HuH-7.5 (cell line): ENCODE measurements at places on chromosomes 4 and X.

GRCh38 chr4:15002659-15003400, 549 bp downstream of the CPEB2 start:
- peak; percentile 66 for DNase-seq

DNA sequence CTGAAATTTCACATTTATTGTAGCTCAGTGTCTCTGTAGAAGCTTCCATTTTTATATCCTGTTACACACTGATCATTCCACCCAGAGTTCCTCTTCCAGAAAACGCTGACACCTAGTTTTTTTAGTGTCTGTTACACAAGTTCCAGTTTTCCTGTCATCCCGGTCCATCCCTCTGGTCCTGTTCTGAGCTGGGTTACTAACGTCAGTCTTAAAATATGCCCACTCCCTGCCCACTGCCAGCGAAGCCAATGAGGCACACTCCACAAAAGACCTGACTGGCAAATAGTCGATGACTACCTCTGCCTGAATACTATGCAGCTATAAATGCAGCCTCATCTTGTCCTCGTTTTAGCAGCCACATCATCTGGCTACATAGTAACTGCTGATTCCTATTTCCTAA, 30.9 kb upstream of the DDX3X start:
- DNase-seq, result no peak

DNA sequence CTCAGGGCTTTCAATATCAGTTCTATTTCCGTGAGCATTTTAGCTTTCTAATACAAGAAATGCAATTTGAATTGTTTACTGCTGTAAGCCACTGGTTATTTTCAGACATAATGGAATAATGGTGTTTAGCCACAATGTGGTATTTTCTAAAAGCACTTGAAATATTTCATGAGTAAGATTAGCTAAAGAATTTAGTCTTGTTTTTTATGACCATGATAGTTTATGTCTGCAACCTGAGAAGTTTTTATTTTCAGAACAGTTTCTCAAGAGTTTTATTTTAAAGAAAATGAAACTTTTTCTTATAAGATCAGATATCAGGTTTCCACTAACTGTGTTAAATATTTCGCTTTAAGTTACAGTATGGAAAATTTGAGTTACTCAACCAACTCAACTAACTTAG, 60.2 kb downstream of the SLIT2 start:
- no peak for DNase-seq

DNA sequence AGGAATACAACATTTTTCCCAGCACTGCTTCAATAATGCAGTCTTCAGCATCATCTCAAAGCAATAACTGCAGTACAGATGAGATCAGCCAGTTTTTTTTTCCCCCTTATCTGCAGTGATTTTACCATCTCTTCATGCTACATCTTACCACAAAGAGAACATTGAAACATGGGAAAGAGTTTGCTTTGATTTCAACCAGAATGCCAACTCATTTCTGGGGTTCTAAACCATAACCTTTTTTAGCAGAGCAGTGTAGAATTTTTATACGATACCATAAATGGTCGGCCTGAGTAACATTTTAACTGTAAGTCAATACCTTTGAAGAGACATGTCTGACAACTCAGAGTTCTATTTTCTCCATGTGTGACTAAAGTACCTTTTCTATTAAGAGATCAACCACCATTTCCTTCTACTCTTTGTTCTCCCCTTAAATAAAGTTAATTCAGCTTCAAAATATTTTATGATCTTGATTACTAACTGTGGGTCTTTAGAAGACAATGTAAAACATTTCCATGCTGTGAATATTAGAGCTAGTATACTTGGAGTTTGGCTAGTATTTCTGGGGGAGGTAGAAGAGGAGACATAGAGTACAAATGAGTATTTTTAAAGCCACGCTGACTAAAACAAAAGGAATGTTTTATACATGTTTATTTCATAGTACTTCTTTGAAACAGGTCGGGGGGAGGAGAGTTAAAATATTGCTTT, 69.1 kb downstream of the TET2 start:
- DNase-seq, result no peak

GRCh38 chr4:189823591-189823990, 117.1 kb upstream of the FRG1 start:
- no peak for DNase-seq

- no peak for DNase-seq
These were observed 31.0 kb downstream of the RAB40A start for GRCh38 chrX:103488332-103488731.

GRCh38 chrX:9336456-9336855, 128.4 kb upstream of the TBL1X start:
- no peak for DNase-seq

- DNase-seq, result no peak
These were observed 11.3 kb upstream of the SLC2A9 start for GRCh38 chr4:10032625-10033024.

DNA sequence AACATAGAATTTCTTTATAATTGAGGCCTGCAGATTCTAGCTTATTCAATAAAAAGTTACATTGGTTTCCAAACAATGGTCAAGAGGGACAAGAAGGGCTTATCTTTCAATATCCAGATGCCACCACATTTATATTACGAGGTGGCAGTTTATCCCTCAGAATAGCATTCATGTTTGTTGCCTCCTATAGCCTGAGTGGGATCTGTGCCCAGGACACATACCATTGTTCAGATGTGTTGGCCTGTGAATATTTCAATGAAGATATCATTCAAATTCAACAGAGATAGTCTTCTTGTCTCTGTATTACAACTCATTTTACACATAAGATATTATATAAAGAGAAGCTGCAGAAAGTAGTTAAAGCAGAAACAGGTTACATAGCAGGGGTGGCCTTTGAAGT, 20.5 kb downstream of the GLRB start:
- DNase-seq, result no peak

DNA sequence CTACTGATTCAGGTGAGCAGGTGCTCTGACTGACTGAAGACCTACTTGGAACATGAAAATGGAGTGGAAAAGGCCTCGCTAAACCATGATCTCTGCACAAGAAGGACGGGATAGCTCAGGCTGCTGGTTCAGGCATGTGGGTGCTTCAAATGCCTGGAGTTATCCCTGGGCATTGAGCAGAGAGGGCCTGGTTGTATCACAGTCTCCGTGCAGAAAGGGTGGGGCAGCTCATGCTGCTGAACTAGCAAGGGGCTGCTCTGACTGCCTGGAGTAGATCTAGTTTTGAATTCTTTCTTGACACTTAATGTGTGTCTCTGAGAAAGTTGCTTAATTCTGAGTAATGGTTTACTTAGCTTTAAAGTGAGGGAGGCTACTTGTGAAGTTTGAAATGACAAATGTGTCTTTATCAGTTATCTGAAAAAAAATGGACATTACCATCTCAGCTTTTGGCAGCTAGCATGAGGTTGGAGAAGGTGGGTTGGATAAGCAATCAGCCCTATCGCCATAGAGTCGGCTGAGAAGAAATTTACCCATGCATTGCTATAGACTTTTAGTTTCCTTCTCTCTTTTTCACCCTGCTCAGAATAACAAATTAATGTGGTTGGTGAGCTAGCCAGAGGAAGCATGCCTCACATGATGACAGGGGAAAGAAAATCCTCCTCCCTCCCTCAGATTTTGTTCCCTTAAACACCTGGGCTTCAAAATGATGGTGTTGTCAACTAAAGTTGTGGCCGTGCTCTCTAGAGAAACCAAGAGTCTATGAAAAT, 832.4 kb downstream of the STIM2 start:
- no peak for DNase-seq

DNA sequence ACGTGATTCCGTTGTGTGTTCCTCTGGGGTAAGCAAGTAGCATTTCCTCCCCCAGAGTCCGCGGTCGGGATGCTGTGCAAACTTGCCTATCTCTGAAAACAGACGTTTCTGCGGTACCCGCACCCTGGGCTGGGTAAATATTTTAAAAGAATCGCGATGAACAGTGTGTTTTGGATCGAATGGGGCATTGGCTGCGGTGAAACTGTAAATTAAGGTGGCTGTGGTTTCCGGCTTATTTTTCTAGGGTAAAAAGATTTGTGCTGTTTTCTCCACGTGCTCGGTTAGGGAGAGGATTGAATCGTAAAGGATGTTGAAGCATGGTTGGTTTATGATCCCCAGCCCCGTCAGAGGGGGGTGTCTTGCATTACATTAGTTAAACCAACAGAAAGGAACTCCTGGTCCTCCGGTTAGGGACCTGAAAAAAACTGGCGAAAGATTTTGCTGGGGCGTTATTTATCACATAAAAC, 1.2 kb downstream of the HHIP start:
- DNase-seq, result no peak

DNA sequence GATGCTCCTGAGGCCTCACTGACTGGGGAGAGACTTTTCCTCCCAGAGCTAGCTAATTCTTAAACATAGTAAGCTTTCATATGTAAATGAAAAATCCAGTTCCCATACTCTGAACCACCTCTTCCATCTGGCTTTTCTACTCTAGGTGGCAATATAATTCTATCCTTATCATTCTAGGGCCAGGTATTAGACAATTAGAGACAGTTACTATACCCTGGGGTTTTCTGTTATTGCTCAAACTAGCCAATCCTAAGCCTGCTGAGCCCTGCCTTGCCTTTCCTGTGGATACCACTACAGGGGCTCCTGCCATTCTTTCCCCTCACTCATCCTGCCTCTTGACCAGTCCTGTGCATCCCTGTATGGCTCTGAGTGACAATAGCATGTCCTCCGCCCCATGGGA, 552.0 kb downstream of the STIM2 start:
- DNase-seq, result no peak

GRCh38 chr4:47942081-47942819, 27.9 kb upstream of the NFXL1 start:
- DNase-seq, result no peak

DNA sequence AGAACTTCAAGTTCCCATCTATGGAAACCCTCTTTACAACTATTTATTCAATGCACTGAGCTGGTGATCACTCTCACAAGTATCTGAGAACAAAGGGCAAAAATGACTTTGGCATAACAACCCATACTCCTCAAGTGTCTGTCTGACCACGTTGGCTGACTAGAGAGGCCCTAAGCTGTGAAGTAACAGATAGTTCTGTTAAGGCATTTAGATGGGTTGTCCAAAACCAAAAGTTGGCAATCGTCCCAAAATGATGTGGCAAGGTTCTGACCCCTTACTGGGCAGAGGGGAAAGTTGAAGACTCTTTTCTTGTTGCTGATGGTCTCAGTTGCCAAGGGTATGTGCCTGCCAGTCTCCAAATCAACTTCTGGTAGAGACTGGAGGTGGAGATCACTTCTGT, 524.8 kb downstream of the PPARGC1A start:
- no peak for DNase-seq

- DNase-seq, result no peak
These were observed 17.7 kb downstream of the SNX25 start for GRCh38 chr4:185227131-185227551.

- no peak for DNase-seq
These were observed 99.6 kb upstream of the AFAP1 start for GRCh38 chr4:8039290-8039689.

GRCh38 chrX:110060846-110061537, 58.1 kb downstream of the TMEM164 start:
- no peak for DNase-seq

DNA sequence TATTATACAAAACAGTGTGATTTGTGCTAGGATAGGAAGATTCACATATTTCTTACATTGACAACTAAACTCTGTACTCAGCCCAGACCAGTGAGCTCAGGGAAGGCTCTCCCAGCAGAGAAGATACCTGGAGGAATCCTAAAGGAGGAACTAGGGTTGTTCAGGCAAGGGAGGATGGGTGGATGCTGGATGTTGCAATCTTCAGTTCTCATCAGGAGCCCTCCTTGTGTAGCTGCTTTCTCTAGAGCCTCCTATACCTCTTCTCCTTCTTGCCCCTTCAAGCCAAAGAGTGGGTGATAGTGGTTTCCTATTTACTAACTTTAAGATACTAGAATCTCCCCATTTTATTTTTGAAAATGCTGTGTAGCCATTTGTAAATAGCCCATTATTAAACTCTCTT, 117.3 kb downstream of the NKX6-1 start:
- no peak for DNase-seq

GRCh38 chr4:4888695-4889094, 29.2 kb downstream of the MSX1 start:
- no peak for DNase-seq

- DNase-seq, result no peak
These were observed 30.9 kb downstream of the CD38 start for GRCh38 chr4:15809058-15809457.
